ENCODE measurements at places on chromosomes 11 and 22.

DNA sequence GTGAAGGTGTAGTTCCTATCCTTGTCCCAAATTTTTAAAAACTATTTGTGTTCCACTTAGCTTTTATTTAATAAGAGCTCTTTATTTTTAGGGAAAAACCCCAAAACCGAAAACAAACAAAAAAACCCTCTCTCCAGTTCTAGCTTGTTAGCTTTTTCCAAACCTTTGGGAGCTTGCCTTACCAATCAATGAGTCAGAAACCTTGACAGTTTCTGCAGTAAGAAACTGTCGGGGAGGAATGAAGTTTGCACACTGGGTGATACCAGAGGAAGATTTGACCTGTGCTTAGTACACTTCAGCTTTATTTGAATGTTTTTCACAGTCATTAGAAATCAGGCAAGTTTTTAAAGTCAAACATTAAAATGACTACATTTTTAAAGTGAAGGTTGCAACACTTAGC lies 105.0 kb downstream of the FAT3 start:
- DNase-seq = no peak

- DNase-seq = no peak
These were observed 1.4 kb downstream of the LRRC74B start for GRCh38 chr22:21047035-21047661.

DNA sequence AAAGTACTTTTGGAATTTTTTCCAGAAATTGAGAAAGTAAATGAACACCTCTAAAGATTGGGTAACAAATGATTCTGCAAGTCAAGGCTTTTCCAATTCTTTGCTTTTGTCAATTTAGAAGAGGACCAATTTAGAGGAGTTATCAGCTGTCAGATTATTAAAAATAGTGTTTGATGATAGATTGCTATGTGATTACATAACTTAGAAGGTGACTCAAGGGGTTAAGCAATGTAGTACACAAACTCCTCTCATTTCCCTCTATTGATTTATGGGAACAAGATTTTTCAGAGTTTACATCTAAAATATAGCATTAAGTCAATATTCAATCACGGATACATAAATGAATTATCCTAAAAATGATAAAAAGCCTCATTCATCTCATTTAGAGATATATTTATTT lies 70.3 kb downstream of the INSC start:
- DNase-seq = no peak

DNA sequence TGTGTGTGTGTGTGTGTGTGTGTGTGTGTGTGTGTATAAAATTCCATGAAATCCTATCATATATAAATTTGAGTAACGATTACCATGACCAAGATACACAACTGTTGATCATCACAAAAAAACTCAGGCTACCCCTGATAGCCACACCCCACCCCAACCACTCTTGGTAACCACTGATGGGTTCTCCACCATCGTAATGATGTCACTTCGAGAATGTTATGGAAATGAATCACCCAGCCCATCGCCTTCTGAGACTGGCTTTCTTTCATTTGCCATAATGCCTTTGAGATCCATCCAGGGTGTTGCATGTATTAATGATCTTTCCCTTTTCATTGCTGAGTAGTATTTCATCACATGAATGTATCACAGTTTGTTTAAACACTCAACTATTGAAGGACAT lies 496.0 kb downstream of the MIAT start:
- no peak for DNase-seq

DNA sequence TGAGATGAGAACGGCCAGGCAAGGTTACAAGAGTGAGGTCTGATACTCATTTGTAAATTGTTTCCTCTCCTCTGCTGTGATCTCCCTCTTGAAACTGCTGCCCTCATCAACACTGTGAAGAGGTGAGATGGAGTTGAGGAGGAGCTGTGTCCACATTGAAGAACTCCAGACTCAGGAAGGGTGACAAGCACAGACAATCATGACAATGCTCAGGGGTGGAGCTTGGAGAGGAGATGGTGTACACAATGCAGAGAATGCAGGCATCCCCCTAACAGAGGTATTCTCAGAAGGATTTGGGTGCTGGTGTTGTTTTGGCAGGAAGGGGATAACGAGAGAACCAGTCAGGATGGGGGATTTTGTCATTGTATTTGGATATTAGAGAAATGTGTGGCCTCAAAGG lies 21.5 kb upstream of the MMP7 start:
- DNase-seq = no peak

DNA sequence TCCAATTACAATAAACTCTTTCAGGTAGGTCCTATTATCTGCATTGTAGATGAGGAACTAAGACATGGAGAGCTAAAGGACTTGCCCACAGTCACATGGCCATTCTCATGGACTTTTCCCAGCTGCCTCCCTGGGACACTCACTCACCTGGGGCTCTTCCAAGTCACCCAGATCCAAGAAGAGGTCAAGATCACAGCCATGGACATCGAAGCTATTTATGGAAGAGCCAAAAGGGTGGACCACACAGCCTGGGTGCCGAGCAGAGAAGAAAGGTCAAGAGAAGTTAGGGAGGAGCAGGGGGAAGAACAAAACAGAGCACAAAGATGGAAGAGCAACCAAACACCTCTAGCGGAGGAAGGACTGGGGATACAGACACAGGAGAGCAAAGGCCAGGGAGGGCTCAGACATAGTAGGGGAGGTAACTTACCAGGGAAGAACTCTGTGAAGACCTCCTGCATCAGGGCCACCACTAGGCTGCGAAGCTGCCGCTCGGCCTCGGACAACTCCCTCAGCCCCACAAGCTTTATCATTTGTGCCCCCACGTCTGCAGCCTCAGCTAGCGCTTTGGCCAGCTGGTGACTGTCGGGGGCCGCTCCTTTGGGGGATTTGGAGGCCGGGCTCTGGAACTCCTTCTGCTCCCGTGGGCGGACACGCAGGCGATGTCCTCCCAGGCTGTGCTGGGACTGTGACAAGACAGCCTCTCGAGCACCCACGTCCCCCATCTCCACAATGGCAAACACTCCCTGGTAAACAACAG lies 7.4 kb upstream of the EEF1G start:
- DNase-seq = no peak
